Activated CD8-positive, alpha-beta memory T cell treated with anti-CD3 and anti-CD28 coated beads, Interleukin-2, amount 10 ng/mL, durations not matched to agents 7 days and 5 days (primary cell): ENCODE measurements at places on chromosomes 3 and 15. TPM values are rescaled to one million over a fixed set of nuclear protein-coding genes. Genes with fewer than 3 reads are reported as not detected.

GRCh38 chr3:113245761-113246161, 34.4 kb downstream of the BOC start:
- H3K4me1 ChIP-seq: peaks cover 8% of the 10 kb centered on the region
- H3K36me3 ChIP-seq: no peaks in the 10 kb centered on the region
- DNase-seq: no peak
- H3K4me3 ChIP-seq: no peak overlapping the region
- H3K27ac ChIP-seq: no peak overlapping the region

DNA sequence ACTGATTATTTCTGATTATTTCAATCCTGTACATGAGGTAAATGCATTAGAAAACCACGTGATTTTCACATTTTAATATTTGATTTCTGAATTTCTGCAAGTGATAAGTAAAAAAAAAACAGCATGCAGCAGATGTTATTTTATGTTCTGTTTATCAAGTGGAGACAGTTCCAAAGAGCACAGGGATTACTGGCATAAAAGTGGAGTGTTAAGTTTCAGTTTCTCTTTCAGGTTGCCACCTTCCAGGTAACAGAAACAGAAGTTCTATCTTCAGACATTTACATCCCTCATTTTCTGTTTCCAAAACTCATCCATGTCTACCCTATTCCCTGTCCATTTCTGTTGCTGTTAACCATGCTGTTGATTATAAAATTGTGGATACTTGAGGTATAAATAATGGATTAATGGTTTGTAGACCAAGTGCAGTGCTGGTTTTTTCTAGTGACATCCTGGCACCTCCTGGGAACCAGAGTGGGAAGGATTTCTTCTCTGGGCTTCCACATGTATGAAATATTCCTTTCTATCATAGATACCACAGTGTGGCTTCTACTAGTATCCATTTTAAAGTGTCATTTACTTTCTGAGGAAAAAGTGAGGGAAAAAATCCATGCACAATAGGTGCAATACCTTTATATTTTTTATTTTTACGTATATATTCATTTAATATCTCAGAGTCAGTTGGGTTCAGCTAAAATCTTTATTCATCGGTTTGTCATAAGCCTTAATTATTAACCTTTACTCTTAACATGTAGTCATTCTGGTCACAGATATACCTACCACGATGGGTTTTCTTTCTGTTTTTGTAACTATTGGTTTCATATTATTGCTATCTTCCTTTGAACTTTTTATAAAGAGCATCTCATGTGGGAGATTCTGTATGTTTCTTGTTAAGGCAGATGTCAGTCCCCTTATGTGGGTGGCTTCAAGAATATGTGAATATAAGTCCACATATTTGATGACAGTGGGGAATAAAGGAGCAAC, 1010.0 kb downstream of the SQOR start:
- H3K36me3 ChIP-seq: no peaks in the 10 kb centered on the region
- no peaks in the 10 kb centered on the region for H3K4me1 ChIP-seq
- no peak overlapping the region for H3K4me3 ChIP-seq
- no peak overlapping the region for H3K27ac ChIP-seq

GRCh38 chr3:134827213-134827612, 32.2 kb downstream of the EPHB1 start:
- H3K27me3 ChIP-seq: peaks cover 12% of the 10 kb centered on the region
- DNase-seq: no peak
- H3K27ac ChIP-seq: no peak overlapping the region
- H3K4me1 ChIP-seq: no peaks in the 10 kb centered on the region
- no peak overlapping the region for H3K4me3 ChIP-seq
- no peaks in the 10 kb centered on the region for H3K36me3 ChIP-seq

DNA sequence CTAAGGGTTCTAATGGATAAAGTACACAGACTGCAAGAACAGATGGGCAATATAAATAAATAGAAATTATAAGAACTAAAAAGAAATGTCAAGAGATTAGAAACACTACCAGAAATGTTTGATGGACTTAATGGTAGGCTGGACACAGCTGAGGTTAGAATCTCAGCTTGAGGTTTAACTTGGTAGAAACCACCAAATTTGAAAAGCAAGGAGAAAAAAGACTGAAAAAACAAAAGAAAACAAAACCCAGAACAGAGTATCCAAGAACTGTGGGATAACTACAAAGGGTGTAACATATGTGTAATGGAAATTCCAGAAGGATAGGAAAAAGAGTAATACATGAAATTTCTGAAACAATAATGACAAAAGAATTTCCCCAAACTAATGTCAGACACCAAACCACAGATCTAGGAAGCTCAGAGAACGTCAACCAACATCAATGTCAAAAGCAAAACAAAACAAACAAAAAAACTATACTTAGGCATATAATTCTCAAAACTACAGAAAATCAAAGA, 35.0 kb downstream of the RFX7 start:
- peaks cover 54% of the 10 kb centered on the region for H3K36me3 ChIP-seq
- H3K27ac ChIP-seq: peak overlapping the region; percentile 24
- H3K4me1 ChIP-seq: peaks cover 48% of the 10 kb centered on the region

GRCh38 chr3:85584779-85585356, 626.1 kb downstream of the CADM2 start:
- no peaks in the 10 kb centered on the region for H3K36me3 ChIP-seq
- H3K4me1 ChIP-seq: no peaks in the 10 kb centered on the region
- no peaks in the 10 kb centered on the region for H3K27me3 ChIP-seq
- no peak overlapping the region for H3K4me3 ChIP-seq

DNA sequence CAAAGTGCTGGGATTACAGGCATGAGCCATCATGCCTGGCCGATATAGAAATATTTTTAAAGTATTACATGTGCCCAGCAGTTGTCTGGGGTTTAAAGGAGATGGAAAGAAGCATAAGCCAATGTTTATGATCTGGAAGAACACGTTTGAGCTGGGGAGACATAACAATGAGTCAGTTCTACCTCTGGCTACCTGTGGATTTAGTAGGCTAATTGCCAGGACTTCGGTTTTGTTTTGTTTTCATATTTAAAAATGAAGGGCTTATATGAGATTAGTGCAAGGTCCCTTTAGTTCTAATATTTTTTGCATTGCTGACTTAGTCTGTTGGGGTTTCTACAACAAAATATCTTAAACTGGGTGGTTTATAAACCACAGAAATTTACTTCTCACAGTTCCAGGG, 22.9 kb upstream of the TNFSF10 start:
- no peak for DNase-seq
- no peak overlapping the region for H3K4me3 ChIP-seq
- peaks cover 22% of the 10 kb centered on the region for H3K36me3 ChIP-seq
- H3K4me1 ChIP-seq: peaks cover 53% of the 10 kb centered on the region
- H3K27me3 ChIP-seq: no peaks in the 10 kb centered on the region

DNA sequence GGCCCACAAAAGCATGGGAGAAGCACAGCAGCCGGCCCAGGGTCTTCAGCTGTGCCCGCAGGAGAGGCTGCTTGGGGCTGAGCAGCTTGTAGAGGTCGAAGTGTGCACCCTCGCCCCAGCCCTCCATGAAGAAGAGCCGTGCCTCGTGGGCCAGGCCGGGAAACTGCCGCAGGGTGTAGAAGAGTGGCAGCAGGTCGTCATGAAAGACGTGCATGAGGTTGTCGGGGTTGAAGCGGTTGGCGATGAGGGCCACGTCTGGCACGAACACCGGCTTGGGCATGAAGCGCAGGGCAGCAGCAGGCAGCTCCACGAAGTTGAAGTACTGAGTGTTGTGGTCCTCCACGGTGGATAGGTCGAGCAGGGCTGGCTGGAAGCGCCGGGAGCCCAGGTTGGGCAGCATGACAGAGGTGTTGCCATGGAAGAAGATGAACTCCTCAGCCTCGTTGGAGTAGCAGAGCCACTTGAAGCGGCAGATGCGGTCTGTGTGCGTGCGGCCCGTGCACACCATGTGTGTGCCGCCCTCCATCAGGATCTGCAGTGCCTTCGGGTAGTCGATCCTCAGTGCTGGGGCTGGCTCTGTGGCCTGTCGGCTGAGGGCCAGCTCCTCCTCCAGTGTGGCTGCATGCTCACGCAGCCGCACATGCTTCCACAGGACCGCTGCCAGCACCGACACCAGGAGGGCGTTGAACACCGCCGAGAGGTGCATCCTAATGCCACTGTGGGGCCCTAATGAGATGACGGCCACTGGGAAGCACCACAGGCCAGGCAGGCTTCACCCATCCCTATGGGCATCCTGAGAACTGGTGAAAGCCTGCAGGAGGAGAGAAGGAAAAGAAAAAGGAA, 24.9 kb downstream of the POMGNT2 start:
- no peaks in the 10 kb centered on the region for H3K27me3 ChIP-seq
- no peak for DNase-seq
- no peaks in the 10 kb centered on the region for H3K4me1 ChIP-seq
- H3K36me3 ChIP-seq: peaks cover 32% of the 10 kb centered on the region
- no peak overlapping the region for H3K4me3 ChIP-seq
- H3K27ac ChIP-seq: no peak overlapping the region

The SLC51B gene
- total RNA-seq: not detected

The SEMA3G gene
- total RNA-seq: 0.28 TPM
